Thoracic aorta (tissue), 2 donors: ENCODE measurements at places on chromosomes 4 and X. TPM values are rescaled to one million over a fixed set of nuclear protein-coding genes. Genes with fewer than 3 reads are reported as not detected.

DNA sequence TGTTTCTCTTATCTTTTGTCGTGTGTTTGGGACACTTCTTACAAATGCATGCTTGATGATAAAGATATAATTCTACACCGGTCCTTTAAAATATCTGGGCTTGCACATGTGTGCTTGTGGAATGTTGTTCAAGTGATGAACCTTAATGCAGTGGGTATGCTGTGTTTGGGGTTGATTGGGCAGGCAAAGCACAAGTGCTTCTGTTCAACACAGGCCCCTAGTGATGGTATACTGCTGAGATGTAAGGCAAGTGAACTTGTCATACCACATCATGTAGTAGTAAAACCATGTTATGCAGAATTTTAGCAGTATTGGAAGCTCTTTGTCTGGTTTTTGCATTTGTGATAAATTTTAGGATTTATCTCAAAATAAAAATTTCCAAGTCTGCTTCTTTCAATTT, 23.9 kb downstream of the TBC1D19 start:
- H3K27ac ChIP-seq, result no peak overlapping the region
- no peak for DNase-seq
- no peaks in the 10 kb centered on the region for H3K27me3 ChIP-seq
- H3K36me3 ChIP-seq, result no peaks in the 10 kb centered on the region
- no peak overlapping the region for H3K4me3 ChIP-seq

The NWD2 gene
- not detected for total RNA-seq

GRCh38 chr4:11636031-11636430, 207.3 kb upstream of the HS3ST1 start:
- no peaks in the 10 kb centered on the region for H3K4me1 ChIP-seq
- no peaks in the 10 kb centered on the region for H3K27me3 ChIP-seq
- H3K27ac ChIP-seq, result no peak overlapping the region
- no peak overlapping the region for H3K4me3 ChIP-seq
- no peaks in the 10 kb centered on the region for H3K36me3 ChIP-seq

The OCRL gene
- 19.5 TPM for total RNA-seq
